ENCODE measurements at places on chromosomes 6 and 20. TPM values are rescaled to one million over a fixed set of nuclear protein-coding genes. Genes with fewer than 3 reads are reported as not detected.

- no peak for DNase-seq
Observed at GRCh38 chr6:22600059-22600458, 30.7 kb downstream of the HDGFL1 start.

DNA sequence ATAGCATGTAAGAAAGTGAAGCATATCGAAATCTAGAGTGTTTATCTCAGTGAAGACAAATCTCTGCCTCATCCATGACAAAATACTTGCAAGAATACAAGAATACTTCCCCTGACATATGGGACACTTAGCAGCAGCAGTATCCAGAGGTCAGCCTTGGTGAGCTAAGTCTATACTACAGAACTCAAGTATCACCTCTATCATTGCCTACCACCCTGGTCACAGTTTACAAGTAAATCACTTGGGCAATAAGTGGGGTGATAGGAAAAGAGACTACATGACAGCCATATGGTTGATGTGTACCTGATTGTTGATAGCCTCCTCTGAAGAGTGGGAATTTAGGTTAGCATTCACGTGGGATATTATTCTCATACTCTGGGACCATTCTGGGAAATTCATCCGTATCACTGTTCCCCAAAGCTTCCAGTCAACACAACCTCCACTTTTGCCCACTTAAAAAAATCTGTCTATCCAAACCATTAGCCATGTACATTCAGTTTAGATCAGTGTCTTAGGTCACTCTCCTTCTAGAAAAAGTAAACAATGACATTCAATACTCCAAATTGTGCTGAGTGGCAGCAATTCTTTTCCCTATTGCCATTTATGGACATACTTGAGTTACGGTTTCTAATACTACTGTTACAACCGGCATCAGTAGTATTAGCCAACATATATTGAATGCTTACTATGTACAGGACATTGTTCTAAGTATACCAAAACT, 118.2 kb upstream of the PRSS16 start:
- no peak for DNase-seq

DNA sequence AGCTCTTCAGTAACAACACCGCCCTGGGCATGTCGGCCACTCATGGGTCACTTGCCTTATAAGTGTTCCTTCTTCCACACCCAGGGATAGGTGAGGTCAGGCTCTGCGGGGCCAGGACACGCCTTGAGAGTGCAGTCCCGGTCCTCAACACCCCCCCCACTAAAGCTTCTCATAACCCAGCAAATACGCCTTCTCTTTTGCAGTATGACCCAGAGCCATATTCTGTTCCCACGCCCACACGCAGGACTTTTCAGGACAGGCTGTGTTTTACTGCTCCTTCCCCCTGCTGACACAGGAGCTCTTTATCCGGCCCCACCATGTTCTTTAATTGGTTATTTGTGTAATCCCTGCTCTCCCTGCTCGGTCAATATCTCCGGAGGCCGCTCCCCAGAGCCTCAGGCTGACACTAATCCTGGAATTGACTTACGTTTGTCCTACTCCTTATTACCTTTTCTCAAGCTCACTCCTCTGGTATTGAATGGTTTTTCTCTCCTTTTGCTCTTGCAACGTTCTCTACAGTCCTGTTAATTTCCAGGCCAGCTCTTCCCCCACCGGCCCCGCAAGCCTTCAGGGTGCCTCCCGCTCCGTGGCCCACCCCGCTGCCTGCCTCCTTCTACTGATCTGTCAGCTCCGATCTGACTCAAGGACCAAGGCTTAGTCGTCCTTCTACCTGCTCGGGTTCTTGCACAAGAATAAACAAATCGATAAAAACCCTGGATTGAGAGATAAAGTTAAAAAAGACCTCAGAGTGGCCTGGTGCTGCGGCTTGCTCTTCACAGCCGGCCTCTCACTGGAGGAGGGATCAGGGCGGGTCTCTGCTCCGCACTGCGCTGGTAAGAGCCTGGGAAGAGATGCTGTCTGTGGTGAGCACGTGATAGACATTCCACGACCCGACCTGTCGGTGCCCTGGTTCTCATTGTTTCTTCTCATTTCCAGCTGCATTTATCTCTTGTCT, 357.5 kb downstream of the ZFAND3 start:
- peak; percentile 52 for DNase-seq

DNA sequence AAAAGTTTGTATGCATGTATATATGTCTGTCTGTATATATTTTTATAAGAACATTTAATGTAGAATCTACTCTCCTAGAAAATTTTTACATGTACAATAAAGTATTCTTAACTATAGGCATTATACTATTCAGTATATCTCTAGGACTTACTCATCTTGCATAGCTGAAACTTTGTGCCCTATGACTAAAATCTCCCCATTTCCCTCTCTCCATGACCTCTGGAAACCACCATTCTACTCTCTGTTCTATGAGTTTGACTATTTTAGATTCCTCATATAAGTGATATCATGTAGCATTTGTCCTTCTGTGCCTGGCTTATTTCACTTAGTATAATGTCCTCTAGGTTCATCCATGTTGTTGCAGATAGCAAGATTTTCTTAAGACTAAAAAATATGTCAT, 205.1 kb upstream of the SMLR1 start:
- DNase-seq: no peak

DNA sequence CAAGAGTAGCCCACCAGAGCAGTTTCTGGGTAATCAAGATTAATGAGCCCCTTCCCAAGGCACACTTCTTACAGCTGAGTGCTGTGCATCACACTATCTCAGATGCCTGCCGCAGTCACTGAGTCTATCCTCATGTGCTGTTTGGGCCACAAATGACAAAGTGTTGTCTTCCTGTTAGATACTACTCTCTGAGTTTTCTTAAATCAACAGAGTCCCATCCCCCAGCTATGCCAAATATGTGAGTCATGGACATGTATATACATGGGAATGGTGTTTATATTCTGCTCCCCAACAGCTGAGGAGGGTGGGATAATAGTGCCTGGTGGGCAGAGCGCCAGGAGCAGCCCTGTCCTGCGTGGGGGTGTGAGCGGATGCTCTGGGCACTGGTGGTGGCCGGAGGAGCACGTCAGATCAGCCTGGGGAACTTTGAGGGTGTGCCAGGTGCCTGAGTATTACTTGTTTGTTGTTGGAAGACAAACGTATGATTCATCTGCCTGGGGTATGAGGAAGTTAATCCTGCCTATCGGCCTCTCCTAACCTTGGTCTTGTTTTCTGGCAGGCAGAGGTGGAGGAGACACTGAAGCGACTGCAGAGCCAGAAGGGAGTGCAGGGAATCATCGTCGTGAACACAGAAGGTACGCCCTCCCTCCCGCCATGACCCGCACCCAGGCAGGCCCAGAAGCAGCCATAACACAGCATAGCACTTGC, 9.6 kb downstream of the DYNLRB1 start:
- DNase-seq: peak; percentile 74

The FAM209B gene
- total RNA-seq: not detected

DNA sequence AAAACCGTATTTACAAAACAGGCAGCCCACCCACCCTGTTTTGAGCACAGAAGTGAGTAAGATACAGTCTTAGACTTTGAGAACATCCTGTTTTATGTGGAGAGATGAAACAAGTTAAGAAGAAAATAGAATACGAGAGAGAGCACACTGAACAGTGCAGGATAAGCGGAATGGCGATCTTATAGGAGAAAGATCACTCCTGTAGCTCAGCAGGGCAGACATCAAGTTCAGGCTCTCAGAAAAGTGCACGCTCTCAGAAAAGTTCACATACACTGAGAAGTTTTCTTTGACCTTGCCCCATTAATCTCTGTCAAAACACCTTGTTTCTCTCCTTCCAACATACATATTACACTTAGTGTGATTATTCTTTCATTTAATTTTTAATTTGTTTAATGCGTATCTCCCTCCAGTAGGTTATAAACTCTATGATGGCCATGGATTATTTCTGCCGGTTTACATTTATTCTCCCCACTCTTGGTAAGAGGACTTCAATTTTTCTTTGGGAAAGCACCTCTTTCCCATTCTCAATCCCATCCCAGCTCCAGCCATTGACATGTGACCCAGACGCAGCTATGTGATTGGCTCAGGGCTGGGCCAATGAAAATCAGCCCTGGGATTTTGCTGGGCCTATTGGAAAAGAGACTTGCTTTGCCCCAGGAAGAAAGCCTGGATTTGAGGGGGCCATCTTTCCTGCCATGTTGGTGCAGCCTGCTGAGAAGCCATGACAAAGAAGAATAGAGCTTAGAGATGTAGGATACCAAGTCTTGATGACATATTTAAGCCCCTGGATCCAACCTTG, 16.2 kb downstream of the KCNB1 start:
- no peak for DNase-seq

DNA sequence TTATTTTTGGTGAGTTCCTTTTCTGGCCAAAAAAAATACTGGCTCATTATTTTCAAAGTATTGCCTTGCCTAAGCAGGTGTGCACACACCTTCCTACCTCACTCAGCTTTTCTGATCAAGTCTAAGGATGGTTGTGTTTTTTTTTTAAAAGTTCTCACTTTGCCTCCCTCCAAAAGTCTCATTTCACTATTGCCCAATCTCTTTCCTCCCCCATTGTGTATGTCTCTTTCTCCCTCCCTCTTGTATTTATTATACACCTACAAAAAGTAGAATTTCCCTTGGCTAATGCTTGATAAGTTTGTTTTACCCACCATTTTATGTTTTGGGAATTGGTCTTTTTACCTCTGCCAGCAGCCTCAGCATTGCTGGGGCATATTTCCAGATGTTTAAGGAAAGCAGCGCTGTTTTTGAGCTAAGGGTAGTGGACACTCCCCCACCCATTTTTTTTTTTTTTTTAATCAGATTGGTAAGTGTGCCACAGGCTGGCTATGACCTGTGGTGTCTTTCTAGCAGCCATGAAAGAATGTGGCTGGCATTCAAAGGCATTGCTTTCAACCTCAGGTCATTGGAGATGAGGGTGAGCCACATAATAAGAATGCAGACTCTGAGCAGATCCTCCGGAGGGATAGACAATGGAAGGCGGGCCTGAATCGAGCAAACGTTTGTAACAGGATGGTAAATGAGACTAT, 668.6 kb downstream of the UTRN start:
- no peak for DNase-seq

DNA sequence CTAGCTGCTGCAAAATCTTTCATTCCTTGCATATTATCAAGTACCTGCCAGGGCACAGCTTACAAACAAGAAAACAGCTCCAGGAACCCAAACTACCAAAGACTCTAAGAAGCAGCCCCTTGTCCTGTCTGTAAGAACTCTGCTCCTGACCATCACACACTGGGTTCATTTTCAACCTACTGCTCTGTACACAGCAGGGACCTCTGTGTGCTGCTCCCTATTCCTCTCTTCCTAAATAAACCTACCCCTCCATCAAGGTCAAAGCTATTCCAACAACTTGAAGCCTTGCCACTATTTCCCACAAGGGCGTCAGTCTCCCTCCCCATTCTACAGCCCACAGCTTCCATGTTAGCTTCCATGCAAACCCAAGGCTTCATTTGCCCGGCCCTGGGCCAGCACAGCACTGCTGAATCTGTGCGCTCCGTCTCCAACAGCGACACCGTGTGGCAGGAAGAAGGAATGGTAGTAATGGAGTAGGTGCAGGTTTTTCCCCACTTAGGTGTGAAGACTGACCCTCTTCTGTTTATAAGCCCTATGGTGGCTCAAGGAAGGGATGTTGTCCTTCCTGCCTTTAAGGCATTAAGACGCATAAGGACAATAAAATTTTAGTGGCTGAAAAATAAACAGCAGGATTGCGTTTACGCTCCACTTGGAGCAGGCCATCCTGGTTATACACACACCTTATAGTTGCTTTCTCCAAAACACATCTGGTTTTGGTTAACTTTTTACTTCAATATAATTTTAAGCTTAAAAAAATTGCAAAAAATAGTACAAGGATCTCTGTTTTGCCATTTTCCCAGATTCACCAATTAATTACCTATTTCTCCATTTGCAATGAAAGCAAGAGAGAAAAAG, 115.2 kb upstream of the NXT1 start:
- DNase-seq: peak; percentile 77

GRCh38 chr6:14091339-14091978, 26.1 kb upstream of the CD83 start:
- no peak for DNase-seq

The VNN1 gene
- total RNA-seq: 1.2 TPM

- DNase-seq: no peak
Observed at GRCh38 chr6:11198663-11199603, 33.5 kb downstream of the NEDD9 start.
